ENCODE measurements at places on chromosomes 13 and 19.
A peak's percentile ranks its signal among the peaks of the same experiment; 100 is the strongest.

DNA sequence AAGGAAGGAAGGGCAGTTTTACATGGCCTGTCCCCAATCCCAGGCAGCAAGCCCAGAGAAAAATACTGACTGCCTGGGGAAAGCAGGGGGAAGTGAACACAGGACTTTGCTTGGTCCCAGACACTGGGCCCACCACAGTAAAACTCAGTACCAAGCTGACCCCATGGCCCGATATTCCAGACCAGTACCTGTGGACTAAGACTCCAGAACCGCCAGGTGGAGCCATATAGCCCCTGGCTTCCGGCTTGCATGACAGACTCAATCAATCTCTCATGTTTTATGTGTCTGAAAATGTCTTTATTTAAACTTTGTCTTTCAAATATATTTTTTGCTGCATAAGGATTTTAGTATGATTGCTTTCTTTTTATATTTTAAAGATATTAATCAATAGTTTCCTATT is 767.9 kb upstream of the SLITRK6 start:
- no peak for DNase-seq

DNA sequence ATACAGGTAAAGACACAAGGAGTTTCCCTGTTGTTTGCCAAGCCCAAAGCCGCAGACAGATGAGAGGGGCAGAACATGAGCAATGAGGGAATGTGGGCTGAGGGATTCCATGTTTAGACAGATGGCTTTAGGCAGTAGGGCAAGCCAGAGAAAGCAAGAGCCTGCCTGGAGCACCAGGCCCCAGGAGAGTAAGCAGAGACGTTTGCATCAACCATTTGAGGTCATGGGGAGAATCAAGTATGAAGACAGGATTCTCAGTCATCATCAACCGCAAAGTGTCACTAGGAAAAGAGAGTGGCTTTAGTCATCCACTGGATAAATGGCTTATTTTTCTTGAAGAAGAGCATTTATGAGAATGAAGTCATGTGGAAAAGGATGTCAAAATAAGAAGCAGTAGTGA is 184.7 kb downstream of the COG6 start:
- DNase-seq, result no peak

DNA sequence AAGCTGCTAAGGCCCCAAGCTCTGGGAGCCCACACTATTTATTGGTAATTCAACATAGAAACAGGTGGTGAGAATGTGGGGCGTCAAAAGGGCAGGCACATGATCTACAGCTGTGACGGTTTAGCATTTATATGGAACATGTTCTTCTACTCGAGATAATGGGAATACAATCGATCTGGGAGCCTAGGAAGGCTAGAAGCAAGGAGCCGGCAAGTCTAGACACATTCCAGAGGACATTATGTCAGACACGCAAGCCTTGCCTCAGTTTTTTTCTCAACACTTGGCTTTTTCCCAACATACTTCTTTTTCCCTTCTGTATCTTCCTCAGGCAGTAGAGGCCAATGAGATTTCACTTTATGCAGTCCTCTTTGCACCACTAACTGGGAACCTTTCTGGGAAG is 315.7 kb upstream of the SLITRK5 start:
- no peak for DNase-seq

GRCh38 chr19:38409631-38410133 is 6.8 kb downstream of the FAM98C start:
- DNase-seq, result no peak

GRCh38 chr13:45748941-45749759 is 47.0 kb downstream of the CBY2 start:
- DNase-seq, result no peak

GRCh38 chr13:95050800-95051615 is 250.2 kb downstream of the ABCC4 start:
- no peak for DNase-seq

- DNase-seq, result no peak
These were observed 114.3 kb downstream of the DNAJC3 start for GRCh38 chr13:95791084-95791722.

DNA sequence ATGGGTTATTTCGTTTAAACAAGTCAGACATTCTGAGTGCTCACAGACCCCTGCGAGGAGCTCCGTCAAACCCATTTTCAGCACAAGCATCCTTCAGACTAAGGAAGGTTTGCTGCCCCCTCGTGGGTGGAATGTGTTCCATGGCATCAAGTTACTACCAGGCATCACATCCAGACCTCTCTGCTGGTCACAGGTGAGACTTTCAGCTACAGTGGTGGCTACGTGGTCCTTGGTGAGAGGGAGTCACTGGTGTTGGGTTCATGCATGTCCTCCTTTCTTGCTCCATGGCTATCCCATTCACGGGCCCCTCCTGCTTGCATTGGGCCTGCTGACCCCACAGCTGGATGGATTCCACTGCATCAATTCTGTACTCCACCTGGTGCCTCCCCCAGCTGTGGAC is 9.1 kb upstream of the LILRB5 start:
- DNase-seq, result peak; percentile 93

DNA sequence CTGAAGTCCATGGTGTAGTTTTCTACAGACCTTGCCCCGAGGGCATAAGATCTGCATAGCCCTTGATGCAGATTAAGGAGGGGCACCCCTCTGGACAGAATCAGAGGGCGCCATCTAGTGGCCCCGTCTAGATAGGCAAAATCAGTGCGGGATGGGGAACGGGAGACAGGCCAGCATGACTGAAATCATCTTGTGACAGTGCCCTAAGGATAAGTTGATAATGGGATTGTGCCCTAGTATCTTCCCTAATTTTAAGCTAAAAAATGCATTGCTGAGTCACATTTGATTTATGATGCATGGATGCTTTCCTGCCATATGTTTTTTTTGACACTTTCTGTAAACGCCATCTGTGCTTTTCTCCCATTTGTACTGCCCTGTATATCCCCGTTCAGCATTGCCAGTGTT is 19.0 kb upstream of the GPI start:
- DNase-seq, result peak; percentile 83

DNA sequence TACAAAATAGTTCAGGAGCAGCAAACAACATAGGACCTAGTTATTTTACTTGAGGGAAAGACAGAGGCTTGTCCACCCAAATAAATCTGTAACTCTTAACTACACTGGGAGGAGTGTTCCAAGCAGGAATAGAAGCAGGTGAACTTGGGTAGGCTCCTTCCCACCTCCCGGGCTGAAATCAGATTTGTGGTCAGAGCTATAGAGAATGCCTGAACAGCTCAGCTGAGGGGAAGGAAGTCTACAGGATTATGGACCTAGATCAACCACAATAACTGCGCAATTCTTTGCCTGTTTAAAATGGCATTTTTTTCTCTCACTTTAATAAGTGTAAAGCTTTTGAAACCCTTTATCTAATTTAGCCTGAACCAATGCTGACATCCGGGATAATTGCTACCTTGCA is 73.5 kb upstream of the IRS2 start:
- DNase-seq, result no peak

DNA sequence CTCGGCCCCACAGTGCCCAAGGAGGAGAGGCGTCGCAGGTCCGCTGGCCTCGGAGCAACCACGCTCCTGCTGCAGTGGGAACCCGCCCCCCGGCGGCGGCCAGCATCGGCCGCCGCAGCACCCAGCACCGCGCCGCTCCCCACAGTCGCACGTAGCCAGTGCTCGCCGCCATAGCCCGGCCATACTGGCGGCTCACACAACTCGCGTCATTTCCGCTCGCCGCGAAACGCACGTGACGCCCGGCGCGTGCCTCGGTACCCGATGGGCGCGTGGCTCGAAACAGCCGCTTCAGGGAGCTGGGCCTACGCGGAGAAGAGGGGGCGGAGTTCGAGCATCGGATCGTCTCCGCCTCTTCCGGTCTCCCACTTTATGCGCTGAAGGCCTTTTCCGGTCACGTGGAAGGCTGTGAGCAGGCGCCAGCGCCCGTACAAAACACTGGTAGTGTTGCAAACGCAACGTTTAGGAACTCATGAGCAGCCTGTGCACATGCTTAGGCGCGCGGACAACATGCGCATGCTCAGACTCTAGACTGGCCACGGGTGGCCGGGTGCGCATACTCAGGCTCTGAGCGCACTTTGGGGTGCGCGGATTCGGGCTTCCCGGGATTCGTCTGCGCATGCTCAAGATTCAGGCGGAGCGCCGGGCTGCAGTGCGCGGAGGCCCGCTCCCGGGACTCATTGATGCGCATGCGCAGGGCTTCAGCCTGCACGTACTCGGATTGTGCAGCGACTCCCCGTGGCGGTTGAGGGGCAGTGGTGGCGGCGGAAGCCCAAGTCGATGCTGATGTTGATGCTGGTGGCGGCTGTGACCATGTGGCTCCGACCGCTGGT is at the start of the genes CATSPERD and LONP1:
Gene CATSPERD (plus strand): TSS at position 677 of the 830 bp plus-strand sequence. CDS start 101 bp downstream, at position 778.
Gene LONP1 (minus strand): TSS at position 186 of the 830 bp plus-strand sequence. CDS start 14 bp downstream, at position 172.
- peak; percentile 95 for DNase-seq

GRCh38 chr13:55652657-55653056 is 1488.1 kb upstream of the PRR20A start:
- DNase-seq, result no peak

DNA sequence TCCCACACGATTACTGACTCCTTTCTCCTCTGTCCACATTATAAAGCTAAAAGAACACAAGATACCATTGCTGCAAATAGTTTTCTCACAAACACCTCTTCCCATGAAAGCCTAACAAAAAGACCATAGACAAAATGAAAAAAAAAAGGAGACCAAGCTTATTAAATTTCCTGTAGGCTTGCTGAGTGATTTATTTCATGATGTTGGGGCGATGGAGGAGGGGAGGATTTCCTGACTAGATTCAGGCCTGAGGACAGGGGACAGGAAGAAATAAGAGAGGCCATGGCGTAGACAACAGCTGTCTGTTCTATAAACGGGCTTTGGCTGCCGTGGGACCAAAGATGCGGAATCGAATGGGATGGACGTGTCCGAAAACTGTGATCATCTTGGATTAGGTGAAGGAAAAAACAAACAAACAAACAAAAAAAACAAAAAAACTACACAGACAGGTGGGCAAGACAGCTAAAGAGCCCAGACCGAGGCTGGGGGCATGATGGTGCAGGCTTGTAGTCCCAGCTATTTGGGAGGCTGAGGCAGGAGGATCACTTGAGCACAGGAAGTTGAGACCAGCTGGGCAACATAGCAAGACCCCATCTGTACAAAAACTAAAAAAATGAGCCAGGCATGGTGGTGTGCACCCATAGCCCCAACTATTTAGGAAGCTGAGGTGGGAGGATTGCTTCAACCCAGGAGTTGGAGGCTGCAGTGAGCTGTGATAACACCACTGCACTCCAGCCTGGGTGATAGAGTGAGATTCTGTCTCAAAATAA is 5.3 kb downstream of the TMPRSS9 start:
- no peak for DNase-seq
